ENCODE measurements at places on chromosomes 6 and 20. TPM values are rescaled to one million over a fixed set of nuclear protein-coding genes. Genes with fewer than 3 reads are reported as not detected.
A peak's percentile ranks its signal among the peaks of the same experiment; 100 is the strongest.

MOG gene
- not detected for total RNA-seq

PPDPF gene
- total RNA-seq: 446 TPM

DNA sequence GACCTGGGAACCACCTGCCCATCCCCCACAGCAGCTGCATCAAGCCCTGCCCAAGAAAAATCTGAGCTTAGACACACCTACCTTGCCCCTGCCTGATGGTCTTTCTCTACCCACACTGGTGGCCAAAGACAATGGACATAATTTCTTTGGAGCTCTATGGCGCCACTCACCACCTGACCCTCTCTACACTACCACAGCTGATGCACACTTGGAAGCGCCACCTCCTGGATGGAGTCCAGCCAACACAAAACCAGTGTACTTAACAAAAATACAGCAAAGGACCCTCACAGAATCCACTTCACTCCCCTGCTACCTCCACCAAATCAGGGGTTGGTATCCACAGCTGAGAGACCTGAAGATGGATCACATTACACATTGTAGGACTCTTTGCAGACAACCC lies 39.7 kb upstream of the CLVS2 start:
- no peak overlapping the region for H3K27ac ChIP-seq
- no peak for DNase-seq
- no peaks in the 10 kb centered on the region for H3K36me3 ChIP-seq
- H3K27me3 ChIP-seq: no peaks in the 10 kb centered on the region

DNA sequence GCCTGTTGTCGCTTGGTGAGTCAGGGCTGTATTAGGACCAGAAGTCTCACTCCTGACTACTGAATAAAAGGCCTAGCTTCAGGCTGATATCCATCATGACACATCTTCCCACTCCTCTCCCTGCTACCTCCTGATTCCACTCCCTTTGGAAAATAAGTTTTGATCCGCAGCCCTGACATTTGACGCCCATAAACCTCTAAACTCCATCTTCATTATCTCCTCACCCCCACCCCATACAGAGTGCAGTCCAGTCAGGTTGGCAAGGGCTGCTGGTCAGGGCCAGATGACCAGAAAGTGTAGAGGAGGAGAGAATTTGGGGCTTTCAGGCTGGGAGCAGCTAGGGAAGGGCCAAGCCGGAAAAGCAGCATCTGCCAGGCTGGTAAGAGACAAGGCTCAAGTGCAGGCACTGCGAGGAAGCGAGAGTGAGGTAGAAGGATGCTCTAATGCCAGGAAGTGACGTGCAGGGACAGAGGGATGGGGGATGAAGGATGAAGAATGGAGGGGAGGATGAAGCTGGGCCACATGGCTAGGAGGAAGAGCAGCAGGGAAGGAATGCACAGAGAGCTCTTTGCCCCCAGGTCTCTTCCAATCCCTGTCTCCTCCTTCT lies 1.2 kb downstream of the GGT7 start:
- DNase-seq: no peak
- H3K27me3 ChIP-seq: no peaks in the 10 kb centered on the region
- peak overlapping the region; percentile 91 for H3K4me3 ChIP-seq
- H3K36me3 ChIP-seq: no peaks in the 10 kb centered on the region

GRCh38 chr6:1868561-1869261 lies 259.0 kb downstream of the FOXC1 start:
- H3K36me3 ChIP-seq: no peaks in the 10 kb centered on the region
- no peak overlapping the region for H3K4me3 ChIP-seq
- peaks cover 28% of the 10 kb centered on the region for H3K4me1 ChIP-seq
- no peak overlapping the region for H3K27ac ChIP-seq

DNA sequence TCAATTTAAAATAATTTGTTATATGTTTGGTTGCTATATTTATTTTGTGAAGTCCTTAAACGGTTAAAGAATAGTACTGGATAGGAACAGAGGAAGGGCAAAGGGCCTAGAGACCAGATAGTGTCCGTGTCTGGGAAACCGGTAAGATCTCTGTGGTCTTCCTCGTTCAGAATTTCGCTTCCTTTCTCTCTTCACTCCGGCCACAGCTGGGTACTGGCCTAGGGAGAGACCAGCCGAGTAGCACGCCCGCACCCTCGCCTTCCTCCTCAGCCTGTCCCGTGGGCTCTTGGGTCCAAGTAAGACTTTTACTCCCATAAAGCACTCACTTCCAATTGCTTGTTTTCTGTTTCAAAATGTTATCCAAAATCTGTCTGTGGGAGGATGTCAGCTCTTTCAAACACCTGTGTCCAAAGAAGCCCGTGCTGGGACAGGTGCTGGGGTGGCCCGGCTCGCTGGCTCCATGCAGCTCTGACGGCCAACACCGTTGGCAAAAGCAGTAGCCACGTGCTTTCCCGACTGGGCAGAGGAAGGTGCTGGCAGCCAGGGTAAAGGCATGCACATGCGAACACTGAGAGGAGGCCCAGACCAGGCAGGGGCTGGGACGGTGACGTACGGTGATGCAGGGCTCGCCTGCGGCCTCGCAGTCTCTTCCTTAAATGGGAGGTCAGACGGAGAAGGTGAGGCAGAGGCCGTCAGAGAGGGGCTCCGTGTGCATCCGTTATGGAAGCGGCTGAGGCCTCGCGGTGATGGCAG lies 112.2 kb downstream of the IRF4 start:
- no peak overlapping the region for H3K27ac ChIP-seq
- no peaks in the 10 kb centered on the region for H3K27me3 ChIP-seq
- no peak overlapping the region for H3K4me3 ChIP-seq
- no peak for DNase-seq
- H3K4me1 ChIP-seq: no peaks in the 10 kb centered on the region

- peaks cover 10% of the 10 kb centered on the region for H3K27me3 ChIP-seq
- H3K4me1 ChIP-seq: peaks cover 22% of the 10 kb centered on the region
- no peaks in the 10 kb centered on the region for H3K36me3 ChIP-seq
- no peak overlapping the region for H3K27ac ChIP-seq
- DNase-seq: peak; percentile 65
Measured at GRCh38 chr6:33375143-33375671, 16.4 kb upstream of the KIFC1 start.

OPRM1 gene
- total RNA-seq: not detected

GRCh38 chr6:145892026-145892425 lies 72.1 kb downstream of the SHPRH start:
- H3K4me3 ChIP-seq: no peak overlapping the region
- H3K4me1 ChIP-seq: no peaks in the 10 kb centered on the region
- H3K27me3 ChIP-seq: no peaks in the 10 kb centered on the region
- no peak for DNase-seq
- no peak overlapping the region for H3K27ac ChIP-seq

RHAG gene
- total RNA-seq: not detected

CCM2L gene
- not detected for total RNA-seq

DNA sequence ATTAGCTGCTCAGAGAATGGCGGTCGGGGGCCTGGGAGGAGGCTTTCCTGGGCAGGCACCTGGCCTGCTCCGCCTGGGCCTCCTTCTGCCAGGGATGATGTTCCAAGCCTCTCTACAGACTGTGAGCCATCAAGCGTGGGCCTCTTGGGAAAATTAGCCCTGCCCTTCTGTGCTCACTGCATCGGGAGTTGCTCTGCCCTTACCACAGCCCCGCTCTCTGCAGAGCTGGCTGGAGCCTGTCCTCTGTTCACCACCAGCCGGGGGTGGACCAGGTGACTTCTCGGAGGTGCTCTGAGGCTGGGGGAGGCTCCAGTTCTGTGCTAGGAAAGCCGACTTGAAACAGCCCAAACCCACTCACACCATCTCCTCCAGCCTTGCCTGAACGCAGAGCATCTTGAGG lies 24.2 kb downstream of the MDGA1 start:
- H3K27me3 ChIP-seq: peaks cover 7% of the 10 kb centered on the region
- H3K4me1 ChIP-seq: peaks cover 14% of the 10 kb centered on the region
- DNase-seq: no peak
- no peaks in the 10 kb centered on the region for H3K36me3 ChIP-seq

GRCh38 chr6:112485120-112485826 lies 138.1 kb downstream of the RFPL4B start:
- H3K36me3 ChIP-seq: no peaks in the 10 kb centered on the region
- H3K27ac ChIP-seq: no peak overlapping the region
- no peak for DNase-seq

- H3K27ac ChIP-seq: no peak overlapping the region
- H3K36me3 ChIP-seq: peaks cover 5% of the 10 kb centered on the region
- DNase-seq: no peak
- H3K4me3 ChIP-seq: no peak overlapping the region
Measured at GRCh38 chr6:21061892-21062291, 527.6 kb downstream of the CDKAL1 start.

- H3K36me3 ChIP-seq: peaks cover 5% of the 10 kb centered on the region
- peak overlapping the region; percentile 86 for H3K4me3 ChIP-seq
- DNase-seq: peak; percentile 74
- peak overlapping the region; percentile 99 for H3K27ac ChIP-seq
- H3K4me1 ChIP-seq: peaks cover 78% of the 10 kb centered on the region
Measured at GRCh38 chr6:30769853-30770524, 25.6 kb upstream of the IER3 start.

DNA sequence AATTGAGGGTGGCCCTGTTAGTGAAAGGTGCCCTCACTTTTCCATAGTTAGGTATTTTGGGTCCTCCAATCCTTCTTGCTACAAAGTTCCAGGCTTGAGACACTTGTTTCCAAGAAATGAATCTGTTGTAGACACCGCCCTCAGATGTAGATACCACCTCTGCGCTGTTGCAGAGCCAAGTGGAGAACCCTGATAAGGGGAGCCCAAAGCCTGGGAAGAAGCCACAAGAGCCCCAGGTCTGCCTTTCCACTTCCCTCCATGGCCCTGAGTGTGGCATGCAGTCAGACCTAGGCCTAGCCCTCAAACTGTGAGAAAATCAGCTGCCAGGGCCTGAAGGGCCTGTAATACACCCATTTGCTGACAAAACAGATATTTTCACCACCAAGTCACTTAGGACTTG lies 37.1 kb downstream of the DTD1 start:
- H3K36me3 ChIP-seq: no peaks in the 10 kb centered on the region
- no peak overlapping the region for H3K4me3 ChIP-seq
- no peak for DNase-seq
- no peak overlapping the region for H3K27ac ChIP-seq

- DNase-seq: peak; percentile 61
- H3K4me1 ChIP-seq: peaks cover 53% of the 10 kb centered on the region
- no peaks in the 10 kb centered on the region for H3K36me3 ChIP-seq
Measured at GRCh38 chr6:105882828-105883227, 203.3 kb upstream of the PRDM1 start.

PPP1R16B gene
- total RNA-seq: not detected

DNA sequence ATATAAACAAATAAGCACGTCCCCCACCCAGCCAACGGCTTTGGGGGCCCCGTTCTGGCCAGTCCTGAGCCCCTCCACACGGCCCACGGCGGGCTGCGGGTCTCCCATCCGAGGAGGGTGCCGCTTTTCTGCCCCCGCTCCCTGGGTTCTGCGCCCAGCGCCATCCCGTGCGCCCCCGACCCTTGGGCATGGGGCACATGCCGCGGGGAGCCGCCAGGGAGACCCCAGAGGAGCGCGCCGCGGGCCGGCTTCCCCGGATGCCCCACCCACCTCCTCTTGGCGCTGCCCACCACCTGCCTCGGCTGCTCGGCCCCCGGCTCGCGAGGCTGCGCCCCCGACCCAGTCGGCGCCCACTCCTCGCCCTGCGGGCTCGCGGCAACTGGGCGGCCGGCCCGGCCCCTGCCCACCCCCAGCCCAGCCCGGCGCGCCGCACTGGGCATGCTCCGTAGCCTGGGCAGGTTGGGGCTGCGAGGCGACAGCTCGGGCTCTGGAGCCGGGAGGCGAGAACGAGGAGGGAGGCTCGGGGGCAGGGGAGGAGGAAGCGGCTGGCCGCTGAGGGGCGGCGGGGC lies 570 bp upstream of the PLCB4 start:
- no peak for DNase-seq
- no peaks in the 10 kb centered on the region for H3K27me3 ChIP-seq
- H3K27ac ChIP-seq: peak overlapping the region; percentile 85
- peaks cover 20% of the 10 kb centered on the region for H3K36me3 ChIP-seq
- H3K4me3 ChIP-seq: peak overlapping the region; percentile 90
- peaks cover 65% of the 10 kb centered on the region for H3K4me1 ChIP-seq

- H3K4me1 ChIP-seq: no peaks in the 10 kb centered on the region
- H3K4me3 ChIP-seq: no peak overlapping the region
- H3K36me3 ChIP-seq: peaks cover 4% of the 10 kb centered on the region
- H3K27ac ChIP-seq: no peak overlapping the region
- no peak for DNase-seq
- H3K27me3 ChIP-seq: peaks cover 9% of the 10 kb centered on the region
Measured at GRCh38 chr6:159490298-159490937, 202.6 kb downstream of the SOD2 start.

GRCh38 chr20:35277127-35277526 lies 795 bp downstream of the MMP24OS start:
- no peaks in the 10 kb centered on the region for H3K27me3 ChIP-seq
- H3K27ac ChIP-seq: peak overlapping the region; percentile 97
- DNase-seq: no peak
- H3K4me3 ChIP-seq: peak overlapping the region; percentile 98
- H3K4me1 ChIP-seq: peaks cover 32% of the 10 kb centered on the region
- H3K36me3 ChIP-seq: peaks cover 37% of the 10 kb centered on the region

PACSIN1 gene
- total RNA-seq: not detected

DNA sequence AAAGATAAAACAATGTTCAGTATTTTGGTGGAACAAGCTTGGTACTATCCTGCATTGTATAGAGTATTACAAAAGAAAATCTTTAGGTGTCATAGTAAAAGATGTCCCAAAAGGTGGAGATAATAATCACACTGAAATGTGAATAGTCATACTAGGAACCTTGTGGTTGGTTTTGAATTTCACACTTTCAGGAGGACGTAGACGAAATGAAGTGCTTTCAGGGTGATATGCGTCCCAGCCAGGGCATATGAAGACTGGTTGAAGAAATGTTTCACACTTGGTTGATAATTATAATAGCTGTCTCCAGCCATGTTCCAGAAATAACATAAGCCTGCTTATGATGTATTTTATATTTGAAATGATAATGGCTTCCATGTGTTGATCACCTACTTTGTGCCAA lies 60.4 kb downstream of the SCAND1 start:
- H3K27me3 ChIP-seq: no peaks in the 10 kb centered on the region
- peaks cover 13% of the 10 kb centered on the region for H3K4me1 ChIP-seq
- H3K27ac ChIP-seq: no peak overlapping the region
- no peaks in the 10 kb centered on the region for H3K36me3 ChIP-seq
- no peak overlapping the region for H3K4me3 ChIP-seq

DNMT3B gene
- 0.84 TPM for total RNA-seq

DNA sequence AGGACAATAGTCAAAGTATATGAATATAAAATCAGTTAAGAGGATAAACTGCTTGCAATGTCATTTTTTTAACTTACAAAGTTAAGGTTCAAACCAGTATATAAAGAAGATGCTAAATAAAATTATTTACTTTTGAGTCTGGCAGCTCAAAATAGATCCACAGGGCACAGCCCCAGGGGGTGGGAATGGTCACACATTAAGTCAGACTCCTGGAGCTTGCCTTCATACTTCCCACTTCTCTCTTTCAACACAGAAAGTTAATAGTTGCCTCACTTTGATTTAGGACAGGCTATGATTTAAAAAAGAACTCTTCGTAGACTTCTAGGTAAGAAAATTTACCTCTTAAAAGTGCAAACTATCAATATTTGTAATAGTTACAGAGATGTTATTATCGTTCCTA lies 158.3 kb upstream of the RUNX2 start:
- DNase-seq: no peak
- H3K27me3 ChIP-seq: no peaks in the 10 kb centered on the region
- no peaks in the 10 kb centered on the region for H3K36me3 ChIP-seq

- H3K27me3 ChIP-seq: peaks cover 11% of the 10 kb centered on the region
- H3K4me1 ChIP-seq: no peaks in the 10 kb centered on the region
- H3K36me3 ChIP-seq: peaks cover 37% of the 10 kb centered on the region
- no peak overlapping the region for H3K4me3 ChIP-seq
- no peak overlapping the region for H3K27ac ChIP-seq
- DNase-seq: no peak
Measured at GRCh38 chr6:15521582-15521981, 141.2 kb downstream of the DTNBP1 start.

CDKN1A gene
- 496 TPM for total RNA-seq

- no peak overlapping the region for H3K27ac ChIP-seq
- no peaks in the 10 kb centered on the region for H3K36me3 ChIP-seq
- H3K4me1 ChIP-seq: no peaks in the 10 kb centered on the region
- no peak for DNase-seq
- no peak overlapping the region for H3K4me3 ChIP-seq
Measured at GRCh38 chr6:107144014-107144413, 28.7 kb upstream of the BEND3 start.
